ENCODE measurements at places on chromosomes 2 and 18.
A peak's percentile ranks its signal among the peaks of the same experiment; 100 is the strongest.

- no peak for DNase-seq
These were observed 63.9 kb downstream of the GYPC start for GRCh38 chr2:126719833-126720351.

DNA sequence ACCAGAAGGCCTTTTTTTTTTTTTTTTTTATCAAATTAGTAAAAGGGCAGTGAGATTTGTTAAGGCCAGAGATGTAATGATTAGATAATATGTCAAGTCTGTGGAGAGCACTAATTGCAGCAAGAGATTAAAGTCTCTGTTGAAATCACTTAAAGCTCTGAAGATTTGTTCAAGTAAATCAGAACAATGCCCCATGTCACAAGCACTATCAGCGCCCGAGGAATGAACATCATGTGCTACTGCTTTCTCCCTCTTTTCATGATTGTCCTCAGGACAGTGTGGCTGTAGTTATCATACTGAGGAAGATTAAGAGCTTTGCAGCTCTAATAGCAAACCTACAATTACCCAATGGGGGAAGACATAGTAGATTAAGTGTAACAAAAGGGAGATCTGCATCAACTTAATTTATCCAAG is 71.1 kb downstream of the TDRD15 start:
- DNase-seq: no peak

GRCh38 chr2:116949249-116949648 is 865.2 kb upstream of the DDX18 start:
- DNase-seq: no peak

GRCh38 chr2:30792521-30792920 is 14.7 kb downstream of the CAPN13 start:
- no peak for DNase-seq

DNA sequence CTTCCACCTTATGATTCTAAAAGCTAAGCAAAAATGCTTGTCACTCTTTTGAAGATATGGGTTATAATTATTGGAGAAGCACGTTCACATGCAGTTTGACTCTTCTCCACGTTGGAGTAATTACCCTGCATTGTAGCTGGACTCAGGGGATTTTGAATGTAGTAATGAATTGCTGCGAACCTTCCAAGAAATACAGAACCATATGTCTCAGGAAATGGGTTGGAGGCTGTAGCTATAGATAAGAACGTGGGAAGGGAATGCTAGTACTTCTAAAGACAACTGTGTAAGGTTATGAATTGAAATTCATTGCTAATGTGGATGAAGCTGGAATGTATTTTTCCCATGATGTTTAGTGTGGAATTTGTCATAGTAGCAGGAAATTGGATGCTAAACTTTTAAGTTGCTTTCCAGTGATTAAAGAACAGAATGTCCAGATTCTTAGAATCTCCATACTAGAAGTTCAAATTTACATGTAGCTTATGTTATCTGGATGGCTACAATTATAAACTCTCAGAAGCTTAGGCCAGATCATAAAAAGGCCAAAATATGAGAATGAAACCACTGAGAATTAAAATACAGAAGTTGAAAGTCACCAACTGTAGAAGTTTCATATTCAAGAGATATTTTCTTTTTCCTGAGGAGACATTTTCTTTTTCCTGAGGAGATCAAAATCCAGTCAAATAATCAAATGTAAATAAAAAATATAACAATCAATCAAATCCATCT is 27.3 kb upstream of the SPOPL start:
- peak; percentile 25 for DNase-seq
